ENCODE measurements at places on chromosomes 11 and 22. TPM values are rescaled to one million over a fixed set of nuclear protein-coding genes. Genes with fewer than 3 reads are reported as not detected.

CSF2RB gene
- total RNA-seq, result not detected

OR8G5 gene
- not detected for total RNA-seq

PDGFD gene
- 0.49 TPM for total RNA-seq

MS4A4A gene
- total RNA-seq, result not detected

- no peaks in the 10 kb centered on the region for H3K27me3 ChIP-seq
- no peak overlapping the region for H3K4me3 ChIP-seq
- DNase-seq, result no peak
- H3K36me3 ChIP-seq, result no peaks in the 10 kb centered on the region
- no peak overlapping the region for H3K27ac ChIP-seq
- peaks cover 2% of the 10 kb centered on the region for H3K4me1 ChIP-seq
Measured at GRCh38 chr11:73185680-73186293, 32.3 kb upstream of the P2RY2 start.

DNA sequence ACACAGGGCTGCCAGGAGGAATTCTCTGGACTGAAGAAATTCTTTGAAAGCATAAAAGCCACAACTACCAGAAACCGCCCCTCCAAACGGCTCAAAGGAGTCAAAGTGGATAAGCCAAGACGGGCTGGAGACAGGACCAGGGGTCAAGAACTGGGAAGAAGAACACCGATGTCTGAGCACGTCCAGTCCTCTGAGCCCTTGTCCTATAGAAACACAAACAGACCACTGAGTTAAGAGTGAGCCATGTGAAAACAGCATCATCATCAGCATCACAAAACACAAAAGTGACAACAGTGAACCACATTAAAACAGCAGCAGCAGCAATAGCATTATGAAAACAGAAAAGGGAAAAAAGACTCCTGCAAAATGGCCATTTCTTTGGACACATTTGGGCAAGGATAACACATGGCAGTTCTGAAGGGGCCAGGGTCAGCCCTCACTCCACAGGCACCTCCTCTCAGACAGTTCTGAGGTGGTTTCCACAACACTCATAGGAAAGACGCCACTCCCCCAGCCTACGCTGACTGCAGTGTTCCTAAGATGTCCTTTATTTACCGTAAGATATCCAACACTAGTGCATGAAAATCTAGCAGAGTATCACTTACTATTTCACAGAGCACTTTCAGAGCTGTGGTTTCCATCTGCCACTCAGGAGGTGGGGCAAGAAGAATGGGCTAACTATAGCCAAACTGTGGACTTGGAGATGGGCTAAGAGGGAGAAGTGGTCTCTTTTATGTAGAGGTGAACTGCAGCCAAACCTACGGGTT lies 28.6 kb upstream of the YPEL1 start:
- H3K27me3 ChIP-seq, result peaks cover 4% of the 10 kb centered on the region
- no peak overlapping the region for H3K4me3 ChIP-seq
- DNase-seq, result no peak
- H3K4me1 ChIP-seq, result peaks cover 17% of the 10 kb centered on the region
- H3K36me3 ChIP-seq, result peaks cover 6% of the 10 kb centered on the region

DNA sequence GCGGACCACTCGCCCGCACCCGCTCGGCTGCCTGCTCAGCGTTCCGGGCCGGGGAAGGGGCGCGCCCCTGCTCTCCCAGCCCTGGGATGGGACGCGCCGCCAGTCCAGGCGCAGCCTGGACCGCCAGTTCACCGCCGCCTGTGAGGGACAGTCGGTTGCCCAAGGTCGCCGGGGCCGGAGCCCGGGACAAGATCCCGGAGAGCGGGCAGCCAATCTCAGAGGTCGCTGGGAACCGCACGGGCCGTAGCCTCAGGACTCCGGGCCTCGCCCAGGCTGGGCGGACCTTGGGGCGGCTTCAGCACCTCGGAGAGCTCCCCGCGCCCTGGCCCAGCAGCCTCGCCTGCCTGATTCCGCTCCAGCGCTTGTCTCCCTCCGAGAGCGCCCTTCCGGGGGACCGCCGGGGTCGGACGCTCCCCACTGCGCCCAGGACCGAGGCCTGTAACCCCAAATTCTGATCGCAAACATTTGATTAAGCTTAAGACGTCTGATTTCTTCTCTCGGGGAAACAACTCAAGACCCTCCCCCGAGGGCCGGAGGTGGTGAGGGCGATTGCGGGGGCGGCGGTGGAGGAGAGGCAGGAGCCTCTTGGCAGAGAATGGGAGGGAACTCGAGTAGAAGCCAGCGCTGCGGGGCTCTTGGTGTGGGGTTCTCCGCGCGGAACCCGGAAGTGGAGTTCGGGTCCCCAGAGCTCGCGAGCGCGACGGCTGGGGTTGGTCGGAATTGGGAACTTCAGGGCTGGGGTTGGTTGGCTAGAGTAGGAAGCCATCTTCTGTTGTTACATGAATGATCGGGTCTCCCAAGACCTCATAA lies 1.1 kb upstream of the CHRM4 start:
- peak; percentile 60 for DNase-seq
- peak overlapping the region; percentile 87 for H3K4me3 ChIP-seq
- no peaks in the 10 kb centered on the region for H3K36me3 ChIP-seq
- peak overlapping the region; percentile 82 for H3K27ac ChIP-seq
- peaks cover 13% of the 10 kb centered on the region for H3K27me3 ChIP-seq

GRCh38 chr11:116680349-116681125 lies 92.2 kb downstream of the BUD13 start:
- no peaks in the 10 kb centered on the region for H3K27me3 ChIP-seq
- no peak overlapping the region for H3K4me3 ChIP-seq
- H3K36me3 ChIP-seq, result peaks cover 18% of the 10 kb centered on the region
- no peak overlapping the region for H3K27ac ChIP-seq
- no peaks in the 10 kb centered on the region for H3K4me1 ChIP-seq
- no peak for DNase-seq

DNA sequence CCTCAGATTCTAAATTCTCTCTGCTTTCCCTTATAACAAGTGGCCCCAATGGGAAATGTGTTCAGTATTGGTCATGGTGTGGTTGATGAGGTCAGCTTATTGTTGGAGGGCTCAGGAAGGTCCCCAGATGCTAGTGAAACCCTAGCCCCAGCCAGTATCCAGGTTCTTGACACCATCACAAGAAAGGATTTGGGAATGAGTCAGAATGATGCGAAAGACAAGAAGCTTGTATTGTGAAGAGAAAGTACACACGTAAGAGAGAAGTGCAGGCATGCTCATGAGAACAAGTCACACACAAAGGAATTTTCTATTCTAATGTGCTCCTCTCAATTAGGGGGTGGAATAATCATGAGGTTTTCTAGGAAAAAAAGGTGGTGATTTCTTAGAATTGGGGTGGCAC lies 34.9 kb upstream of the TRPC6 start:
- no peak for DNase-seq
- no peak overlapping the region for H3K4me3 ChIP-seq
- no peaks in the 10 kb centered on the region for H3K36me3 ChIP-seq

GRCh38 chr11:82732734-82733443 lies 775 bp downstream of the FAM181B start:
- DNase-seq, result peak; percentile 49
- peak overlapping the region; percentile 63 for H3K4me3 ChIP-seq
- H3K27me3 ChIP-seq, result peaks cover 12% of the 10 kb centered on the region
- peaks cover under 1% of the 10 kb centered on the region for H3K4me1 ChIP-seq
- H3K27ac ChIP-seq, result no peak overlapping the region

DNA sequence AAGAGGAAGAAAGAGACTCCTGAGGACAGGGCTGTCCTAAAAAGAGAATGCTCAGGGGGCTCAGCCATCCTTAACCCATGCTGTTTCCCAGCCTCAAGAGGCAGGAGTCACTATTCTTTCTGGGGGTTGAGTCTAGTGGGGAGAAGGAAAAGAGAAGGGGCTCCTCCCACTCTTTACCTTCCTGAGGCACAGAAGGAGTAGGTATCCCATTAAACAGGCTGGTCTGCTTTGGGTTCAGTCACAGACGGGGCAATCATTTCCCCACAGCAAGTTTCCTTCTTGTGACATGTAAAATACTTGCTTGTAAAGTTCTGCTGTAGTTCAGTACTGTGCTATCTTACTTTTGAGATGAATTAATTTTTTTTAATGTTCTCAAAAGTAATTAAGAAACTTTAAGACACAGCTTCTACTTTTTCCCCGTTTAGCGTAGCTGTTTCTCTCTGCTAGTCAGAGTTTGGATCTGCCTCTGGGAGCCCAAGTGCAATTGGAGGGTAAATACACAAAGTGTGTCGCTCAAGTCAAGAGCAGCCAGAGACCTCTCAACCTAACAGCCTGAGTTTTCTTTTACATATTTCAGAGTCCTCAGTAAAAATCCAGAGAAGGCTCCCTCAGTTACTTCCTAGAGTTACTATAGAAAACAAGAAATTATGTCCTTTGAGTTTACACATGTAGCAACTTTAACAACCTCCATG lies 15.0 kb downstream of the OR8A1 start:
- no peaks in the 10 kb centered on the region for H3K4me1 ChIP-seq
- H3K4me3 ChIP-seq, result no peak overlapping the region
- no peaks in the 10 kb centered on the region for H3K36me3 ChIP-seq

DNA sequence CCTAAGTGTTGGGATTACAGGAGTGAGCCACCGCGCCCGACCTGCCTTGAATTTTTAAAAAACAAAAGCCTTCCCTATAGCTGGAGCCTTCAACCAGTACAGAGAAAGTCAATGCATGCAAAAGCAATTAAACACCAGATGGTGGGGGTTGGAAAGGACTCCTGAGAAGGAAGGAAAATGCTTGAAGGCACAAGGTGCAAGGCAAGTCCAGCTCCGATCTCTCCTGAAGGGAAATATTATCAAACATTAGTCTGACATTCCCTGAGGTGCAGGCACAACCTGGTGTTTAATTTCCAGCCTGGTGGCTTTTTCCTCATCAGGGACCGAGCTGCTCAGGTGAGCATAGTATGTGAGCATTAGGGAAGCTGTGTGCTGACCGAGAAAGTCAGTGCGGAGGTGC lies 12.9 kb upstream of the RAPSN start:
- H3K4me3 ChIP-seq, result peak overlapping the region; percentile 25
- peak overlapping the region; percentile 75 for H3K27ac ChIP-seq
- DNase-seq, result no peak
- peaks cover 25% of the 10 kb centered on the region for H3K4me1 ChIP-seq

DNA sequence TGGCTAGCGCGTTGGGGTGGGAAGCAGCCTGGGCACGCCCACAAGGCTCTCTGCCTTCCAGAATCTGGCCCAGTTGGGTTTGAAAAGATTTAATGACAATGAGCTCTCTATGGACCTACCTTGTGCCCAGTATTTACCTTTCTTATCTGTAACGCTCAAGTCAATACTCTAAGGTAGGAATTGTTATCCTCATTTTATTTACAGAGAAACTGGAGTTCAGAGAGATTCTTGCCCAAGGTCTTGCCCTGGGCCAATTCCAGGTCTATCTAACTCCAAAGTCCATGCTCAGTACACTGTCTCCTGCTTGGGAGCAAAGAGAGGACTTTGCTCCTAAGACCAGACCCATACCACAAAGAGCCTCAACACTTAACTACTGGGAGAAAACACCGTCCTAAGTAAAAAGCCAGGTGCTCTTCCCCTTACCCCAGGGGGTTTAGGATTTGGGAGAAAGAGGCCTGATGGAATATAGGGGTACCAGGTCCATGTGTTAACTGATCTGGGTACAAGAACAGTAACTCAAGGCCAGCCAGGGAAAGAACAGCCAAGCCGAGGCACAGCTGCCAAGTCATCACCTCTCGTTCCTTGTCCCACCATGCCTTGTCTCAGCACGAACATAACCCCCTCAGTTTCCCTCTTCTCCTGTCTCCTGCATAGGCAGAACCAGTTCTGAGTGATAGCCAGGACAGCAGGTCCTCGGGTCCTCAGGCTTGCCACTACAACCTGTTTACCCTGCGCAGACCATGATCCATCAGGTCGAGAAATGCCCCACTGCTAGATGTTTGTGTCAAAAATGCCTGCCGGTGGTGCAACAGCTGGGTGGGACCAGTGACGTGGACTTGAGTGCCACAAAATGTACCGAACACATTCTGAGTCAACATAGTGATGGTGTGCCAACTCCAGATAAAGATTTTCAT lies 14.6 kb downstream of the APOA4 start:
- no peaks in the 10 kb centered on the region for H3K36me3 ChIP-seq
- H3K4me1 ChIP-seq, result no peaks in the 10 kb centered on the region
- H3K4me3 ChIP-seq, result no peak overlapping the region
- H3K27me3 ChIP-seq, result peaks cover 6% of the 10 kb centered on the region

DNA sequence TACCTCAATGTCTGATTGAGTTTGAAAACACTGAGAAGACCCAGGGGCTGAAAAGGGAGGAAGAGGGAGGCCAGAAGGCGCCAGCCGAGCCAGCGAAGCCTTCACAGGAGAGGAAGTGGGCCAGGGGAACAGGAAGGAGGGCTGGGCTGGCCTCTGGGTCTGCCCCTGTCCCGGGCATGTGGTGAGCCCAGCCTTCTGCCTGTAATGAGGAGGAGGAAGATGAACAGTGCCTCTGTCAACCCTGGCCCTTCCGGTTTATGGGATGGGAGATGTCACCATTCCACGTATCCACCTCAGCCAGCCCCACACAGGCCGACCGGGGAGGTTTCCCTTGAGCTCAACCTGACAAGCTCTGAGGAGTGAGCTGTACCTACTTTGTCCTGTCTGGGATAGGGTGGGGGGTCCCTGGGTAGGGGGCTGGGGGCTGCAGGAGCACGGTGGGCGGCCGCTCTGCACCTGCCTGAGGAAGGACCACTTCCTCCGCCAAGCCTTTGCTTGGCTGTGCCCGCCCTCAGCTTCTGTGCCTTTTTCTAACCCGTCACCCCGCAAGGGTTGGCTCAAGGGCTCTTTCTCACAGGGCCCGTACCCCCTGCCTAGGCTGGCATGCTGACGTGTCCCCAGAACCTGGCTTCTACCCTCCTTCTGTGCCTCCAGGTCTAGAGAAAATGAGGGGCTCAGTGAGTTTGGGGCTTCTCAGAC lies 2.0 kb downstream of the PARVG start:
- DNase-seq, result no peak
- H3K27ac ChIP-seq, result no peak overlapping the region
- no peak overlapping the region for H3K4me3 ChIP-seq
- no peaks in the 10 kb centered on the region for H3K36me3 ChIP-seq
- H3K4me1 ChIP-seq, result no peaks in the 10 kb centered on the region

DNA sequence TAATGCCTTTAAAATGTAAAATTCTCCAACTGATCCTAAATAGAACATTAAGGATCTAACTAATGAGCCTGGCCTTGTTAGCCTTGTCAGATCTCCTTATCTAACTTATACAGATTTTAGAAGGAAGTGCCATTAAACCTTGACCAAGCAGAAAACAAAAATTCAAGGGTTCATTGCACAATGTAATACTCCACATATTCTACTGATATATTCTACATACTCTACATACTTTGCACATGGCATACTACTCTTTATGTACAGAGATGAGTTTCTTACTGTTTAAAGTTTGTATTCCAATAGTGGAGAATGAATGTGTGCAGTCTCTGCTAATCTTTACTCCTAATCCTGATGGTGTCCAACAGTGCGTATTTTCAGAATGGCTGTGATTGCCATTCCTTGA lies 297.2 kb downstream of the LUZP2 start:
- H3K27me3 ChIP-seq, result peaks cover 4% of the 10 kb centered on the region
- no peak overlapping the region for H3K27ac ChIP-seq
- peaks cover 16% of the 10 kb centered on the region for H3K4me1 ChIP-seq
